ENCODE measurements at places on chromosomes 4 and X.

- DNase-seq: no peak
Observed at GRCh38 chr4:7276515-7276914, 84.2 kb downstream of the SORCS2 start.

GRCh38 chrX:120559804-120560203 is 958 bp downstream of the CUL4B start:
- DNase-seq: no peak

- DNase-seq: no peak
Observed at GRCh38 chr4:121758925-121759568, 5.9 kb downstream of the SMIM43 start.

DNA sequence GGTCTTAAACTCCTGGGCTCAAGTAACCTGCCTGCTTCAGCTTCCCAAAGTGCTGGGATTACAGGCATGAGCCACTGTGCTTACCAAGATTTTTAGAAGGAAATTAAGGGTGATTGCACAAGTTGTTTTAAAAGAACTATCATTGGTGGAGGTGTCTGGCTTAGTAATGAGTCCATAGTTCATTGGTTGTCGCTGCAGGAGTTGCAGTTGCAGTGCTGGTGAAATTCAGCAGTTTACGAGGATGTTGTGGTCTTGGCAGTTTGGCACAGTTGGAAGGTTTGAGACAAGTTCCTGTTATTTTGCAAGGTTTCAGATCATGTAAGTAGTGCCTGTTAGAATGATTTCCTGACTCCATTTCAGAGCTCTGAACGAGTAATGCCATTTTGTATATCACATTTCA is 48.1 kb downstream of the RAB40AL start:
- no peak for DNase-seq

- DNase-seq: no peak
Observed at GRCh38 chr4:183885205-183885720, 19.8 kb upstream of the STOX2 start.

DNA sequence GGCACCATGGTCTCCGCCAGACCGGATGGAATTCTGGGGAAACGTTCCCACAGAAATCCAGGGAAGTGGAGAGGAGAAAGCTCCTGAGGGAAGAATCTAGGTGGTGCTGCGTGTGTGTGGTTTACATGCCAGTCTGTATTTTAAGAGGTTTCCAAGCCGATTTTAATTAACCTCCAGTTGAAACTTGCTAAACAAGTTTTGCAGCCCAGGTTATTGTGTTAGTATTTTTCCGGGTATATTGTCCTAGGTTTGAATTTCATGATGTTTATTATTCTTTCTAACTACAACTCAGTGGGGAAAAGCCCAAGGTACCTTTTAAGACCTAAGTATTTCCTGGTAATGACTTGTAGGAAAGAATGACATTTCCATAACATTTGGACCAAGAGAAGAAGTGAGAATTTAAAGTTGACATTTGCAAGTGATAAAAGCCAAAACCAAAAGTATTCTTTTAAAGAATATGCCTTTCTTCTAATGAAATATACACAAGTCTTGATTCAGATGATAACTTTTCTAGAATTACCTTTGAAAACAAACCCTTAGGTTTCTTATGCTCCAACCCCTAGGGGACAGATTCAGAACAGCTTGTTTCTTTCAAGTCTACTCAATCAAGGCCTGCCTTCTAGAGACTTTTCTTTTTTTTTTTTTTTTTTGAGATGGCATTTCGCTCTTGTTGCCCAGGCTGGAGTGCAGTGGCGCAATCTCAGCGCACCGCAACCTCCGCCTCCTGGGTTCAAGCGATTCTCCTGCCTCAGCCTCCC is 14.6 kb downstream of the SAT1 start:
- DNase-seq: no peak

DNA sequence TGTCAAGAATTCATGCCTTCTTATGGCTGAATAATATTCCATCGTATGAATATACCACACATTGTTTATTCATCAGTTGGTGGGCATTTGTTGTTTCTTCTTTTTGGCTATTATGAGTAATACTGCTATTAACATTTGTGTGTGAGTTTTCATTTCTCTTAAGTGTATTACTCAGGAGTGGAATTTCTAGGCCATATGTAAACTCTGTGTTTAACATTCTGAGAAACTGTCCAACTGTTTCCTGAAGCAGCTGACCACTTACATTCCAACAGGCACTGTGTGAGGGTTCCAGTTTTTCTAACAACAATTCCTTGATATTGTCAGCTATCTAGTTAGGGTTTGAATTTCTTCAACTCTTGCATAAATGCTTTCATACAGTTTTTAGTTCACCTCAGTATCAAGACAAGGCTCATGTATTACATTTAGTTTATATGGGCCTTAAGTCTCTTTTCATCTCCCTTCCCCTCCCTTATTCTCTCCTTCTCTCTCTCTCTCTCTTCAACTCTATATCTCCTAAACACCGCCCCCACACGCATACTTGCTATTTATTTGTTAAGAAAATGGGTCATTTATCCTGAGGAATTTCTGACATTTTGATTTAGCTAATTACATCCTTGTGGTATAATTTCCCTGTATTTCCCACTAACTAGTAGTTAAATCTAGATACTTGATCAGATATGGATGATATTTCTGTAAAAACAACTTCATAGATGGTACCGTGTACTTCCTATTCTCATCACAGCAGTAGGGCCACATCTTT is 77.4 kb downstream of the WDR19 start:
- DNase-seq: no peak

All from activated T-cell treated with anti-CD3 and anti-CD28 coated beads for 48 hours (primary cell).